Heart right ventricle (tissue), 16 donors: ENCODE measurements at places on chromosomes 12 and 14. TPM values are rescaled to one million over a fixed set of nuclear protein-coding genes. Genes with fewer than 3 reads are reported as not detected.

The KCNK10 gene
- total RNA-seq, result not detected

The TMEM132D gene
- total RNA-seq, result not detected

The BDKRB2 gene
- 1.1 TPM for total RNA-seq

The GARIN6 gene
- total RNA-seq, result not detected
